Glutamatergic neuron (in vitro differentiated cells): ENCODE measurements at places on chromosomes 5 and 9.
A peak's percentile ranks its signal among the peaks of the same experiment; 100 is the strongest.

GRCh38 chr9:133453651-133454050 lies 6.1 kb upstream of the CACFD1 start:
- no peak for DNase-seq

DNA sequence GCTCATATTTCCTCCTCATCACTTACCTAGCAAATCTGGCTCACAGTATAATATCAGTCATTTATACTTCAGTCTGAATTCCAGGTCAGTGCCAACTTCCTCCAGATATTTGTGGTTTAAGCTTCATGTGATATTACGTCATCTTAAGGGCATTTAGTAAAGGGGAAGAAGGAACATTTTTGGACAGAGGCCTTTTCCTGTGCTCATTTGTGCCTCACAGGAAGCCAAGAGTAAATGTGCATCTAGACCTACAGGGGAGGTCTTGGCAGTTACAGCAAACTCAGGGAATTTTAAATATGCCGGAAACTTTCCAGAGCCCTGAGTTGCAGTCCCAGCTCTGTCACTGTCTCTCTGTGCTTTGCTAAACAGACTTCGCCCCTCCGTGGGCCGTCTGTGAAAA lies 12.3 kb upstream of the KCNIP1 start:
- no peak for DNase-seq

GRCh38 chr9:89314955-89315354 lies 3.3 kb upstream of the SECISBP2 start:
- DNase-seq, result no peak

DNA sequence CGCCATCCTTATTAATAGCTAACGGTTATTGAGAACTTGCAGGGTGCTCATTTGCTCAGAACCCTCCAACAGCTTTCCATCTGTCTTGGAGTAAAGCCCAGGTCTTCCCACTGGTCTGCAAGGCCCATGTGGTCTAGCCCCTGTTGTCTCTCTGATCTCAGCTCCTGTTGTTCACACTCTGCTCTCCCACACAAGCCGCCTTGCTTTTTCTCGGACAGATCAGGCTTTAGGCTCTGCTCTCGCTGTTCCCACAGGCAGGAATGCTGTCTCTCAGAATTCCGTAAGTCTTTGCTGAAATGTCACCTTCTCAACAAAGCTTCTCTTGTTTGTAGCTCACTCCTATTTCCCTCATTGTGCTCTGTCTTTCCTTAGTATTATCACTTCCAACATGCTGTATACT lies 34.3 kb downstream of the GPR107 start:
- DNase-seq, result no peak

GRCh38 chr5:116908537-116908936 lies 333.9 kb upstream of the SEMA6A start:
- no peak for DNase-seq

DNA sequence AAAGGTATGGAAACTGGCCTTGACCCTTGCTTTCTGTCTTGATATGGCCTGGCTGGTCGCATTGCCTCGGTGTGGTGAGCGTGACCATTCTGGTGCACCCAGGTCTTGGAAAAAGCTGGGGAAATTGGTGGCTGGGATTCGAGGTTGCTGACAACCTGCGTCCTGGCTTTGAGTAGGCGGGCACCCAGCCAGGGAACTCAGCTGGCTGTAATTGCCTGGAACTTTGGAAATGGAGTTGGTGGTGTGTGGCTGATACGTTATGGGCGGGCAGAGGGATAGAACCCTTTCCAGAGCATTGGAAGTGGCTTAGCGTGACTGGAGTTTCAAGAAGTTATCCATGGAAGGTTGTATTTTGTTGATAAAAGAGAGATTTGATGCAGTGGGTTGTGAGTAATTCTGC lies 35.2 kb downstream of the KCNMB1 start:
- no peak for DNase-seq

GRCh38 chr5:51380603-51381207 lies 2.5 kb upstream of the ISL1 start:
- peak; percentile 49 for DNase-seq

- DNase-seq, result no peak
These were observed 63.2 kb downstream of the SNX24 start for GRCh38 chr5:122908662-122909061.

DNA sequence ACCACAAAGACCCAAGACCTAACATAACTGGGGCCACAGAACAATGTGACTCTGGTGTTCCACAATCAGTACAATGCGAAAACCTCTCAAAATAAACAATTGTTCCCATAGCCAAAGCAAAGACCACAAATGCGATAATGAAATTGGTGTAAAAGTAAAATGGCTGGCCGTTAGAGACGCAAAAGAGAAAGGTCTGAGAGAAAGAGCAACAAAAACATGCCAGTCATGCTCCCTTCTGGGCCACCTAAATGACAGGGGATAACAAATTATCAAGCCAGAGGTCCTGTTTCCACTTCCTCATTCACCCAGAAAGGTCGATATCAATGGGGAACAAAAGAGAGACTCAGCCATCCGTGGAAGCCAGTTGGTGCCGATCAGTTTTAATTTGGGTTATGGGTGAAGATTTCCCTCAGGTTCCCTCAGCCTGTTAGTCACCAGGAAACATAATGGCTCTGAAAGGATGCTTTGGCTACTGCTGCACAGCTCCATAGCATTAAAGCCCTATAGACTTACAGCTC lies 9.2 kb upstream of the CFAP95 start:
- DNase-seq, result no peak

DNA sequence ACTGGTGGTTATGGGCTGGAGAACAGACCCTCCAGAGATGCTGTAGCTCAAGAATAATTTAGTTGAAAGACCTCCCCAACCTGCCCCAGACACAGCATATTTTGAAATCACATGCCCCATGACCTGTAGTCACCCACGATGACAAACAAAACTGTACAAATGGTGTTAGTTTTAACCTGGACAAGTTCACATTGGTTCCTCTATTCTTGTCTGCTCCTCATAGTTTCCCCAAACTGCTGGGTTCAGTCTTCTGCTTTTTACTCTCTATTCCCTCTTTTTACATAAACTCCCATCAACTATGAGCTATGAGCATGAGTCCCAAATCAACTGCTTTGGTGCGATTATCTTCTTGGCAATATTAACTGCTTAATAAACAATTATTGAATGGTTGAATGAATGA lies 365.3 kb upstream of the CLINT1 start:
- no peak for DNase-seq

DNA sequence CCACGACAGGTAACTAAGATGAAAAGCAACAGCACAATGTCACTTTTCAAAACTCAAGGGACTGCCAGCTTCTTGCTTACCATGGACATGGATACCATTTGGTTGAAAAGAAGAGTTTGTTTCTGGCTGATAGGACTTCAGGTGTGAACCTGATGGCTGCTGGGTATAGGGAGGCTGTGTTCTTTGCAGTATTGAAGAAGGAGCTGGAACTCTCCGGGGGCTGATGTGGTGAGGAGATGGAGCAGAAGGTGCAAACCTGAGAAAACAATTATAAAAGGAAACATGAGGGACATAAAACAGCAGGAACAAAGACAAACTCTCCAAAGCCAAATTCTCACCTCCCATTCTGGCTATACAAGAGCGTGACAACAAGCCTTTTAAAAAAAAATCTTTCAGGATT lies 330.1 kb upstream of the RFX3 start:
- DNase-seq, result no peak

- DNase-seq, result no peak
These were observed 16.8 kb downstream of the KLF4 start for GRCh38 chr9:107472581-107473340.

- no peak for DNase-seq
These were observed 48.0 kb downstream of the MED27 start for GRCh38 chr9:132031467-132032237.
